Skin of body (tissue), 3 donors: ENCODE measurements at places on chromosomes 12 and 14.

DNA sequence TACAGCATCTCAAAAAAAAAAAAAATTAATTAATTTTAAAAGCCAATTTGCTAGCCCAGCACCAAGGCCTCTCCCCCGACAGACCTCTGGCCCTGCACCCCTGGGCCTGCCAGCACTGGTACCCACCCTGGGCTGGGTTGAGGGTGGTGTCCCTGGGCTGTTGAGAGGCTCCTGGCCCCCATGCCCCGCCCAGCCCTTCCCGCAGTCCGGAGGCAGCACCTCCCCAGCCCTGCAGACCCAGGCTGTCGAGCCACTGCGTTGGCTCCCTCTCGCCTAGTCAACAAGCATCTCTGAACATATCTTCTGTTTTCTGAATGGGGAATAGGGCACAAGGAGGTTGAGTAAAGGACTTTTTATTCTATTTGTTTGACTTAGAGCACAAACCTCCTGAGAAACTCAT lies 87.1 kb downstream of the FBXL14 start:
- DNase-seq = no peak

DNA sequence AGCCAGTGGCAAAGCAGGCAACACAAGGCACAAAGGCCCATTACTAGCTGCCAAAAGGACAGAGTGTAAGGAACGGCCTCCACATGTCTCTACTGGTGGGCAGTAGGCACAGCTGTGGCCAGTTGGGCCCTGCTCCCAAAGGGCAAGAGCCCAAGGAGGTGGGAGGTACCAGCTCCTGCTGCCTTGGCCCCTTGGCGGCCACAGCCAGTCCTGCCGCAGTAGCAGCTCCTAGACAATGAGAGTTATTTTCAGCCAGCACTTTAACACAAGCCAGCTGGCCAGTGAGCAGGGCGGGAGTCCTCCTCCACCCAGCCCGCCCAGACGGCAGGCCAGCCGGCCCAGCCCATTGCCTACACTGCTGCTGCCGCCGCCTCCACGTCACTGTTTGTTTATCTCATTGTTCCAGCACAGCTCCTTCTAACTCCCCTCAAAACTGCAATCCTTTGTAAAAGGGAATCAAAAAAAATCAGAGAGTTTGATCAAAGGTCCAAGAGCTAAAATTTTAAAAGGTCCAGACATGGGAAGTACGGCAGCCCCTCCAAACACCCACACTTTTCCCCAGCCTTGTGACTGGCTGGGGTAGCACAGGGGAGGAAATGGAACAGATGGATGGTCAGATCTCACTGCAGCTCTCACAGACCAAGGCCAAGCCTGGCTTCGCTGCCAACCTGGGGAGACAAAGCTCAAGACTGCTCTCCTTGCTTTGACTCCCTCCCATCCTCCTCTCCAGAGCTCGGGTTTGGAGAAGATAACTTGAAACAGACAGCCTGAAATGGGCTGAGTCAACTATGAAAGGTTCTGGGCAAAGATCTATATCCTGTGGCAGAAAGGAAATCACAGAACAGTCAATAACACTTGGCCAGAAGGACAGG lies 33.5 kb downstream of the FMNL3 start:
- DNase-seq = peak; percentile 86

DNA sequence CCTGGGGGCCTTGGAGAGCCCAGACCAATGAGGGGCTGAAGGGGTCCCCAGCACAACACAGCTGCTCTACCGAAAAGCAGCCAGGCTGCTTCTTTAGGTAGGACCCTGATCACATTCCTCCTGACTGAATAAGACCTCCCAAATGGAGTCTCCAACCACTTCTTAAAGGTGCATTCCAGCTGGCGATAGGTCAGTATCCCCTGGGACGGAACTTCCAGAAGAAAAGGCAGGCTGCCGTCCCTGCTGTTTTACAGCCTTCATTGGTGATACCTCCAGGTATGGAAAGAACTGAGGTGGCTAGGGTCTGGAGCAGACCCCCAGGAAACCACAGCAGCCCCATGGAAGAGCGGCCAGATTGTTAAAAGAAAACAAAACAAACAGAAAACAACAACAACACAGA lies 340.6 kb downstream of the BTG1 start:
- no peak for DNase-seq

- no peak for DNase-seq
Measured at GRCh38 chr12:33514893-33515292, 75.3 kb upstream of the SYT10 start.

GRCh38 chr14:22155571-22155970 lies 433.5 kb downstream of the DAD1 start:
- no peak for DNase-seq
